ENCODE measurements at places on chromosomes 16 and 17.

DNA sequence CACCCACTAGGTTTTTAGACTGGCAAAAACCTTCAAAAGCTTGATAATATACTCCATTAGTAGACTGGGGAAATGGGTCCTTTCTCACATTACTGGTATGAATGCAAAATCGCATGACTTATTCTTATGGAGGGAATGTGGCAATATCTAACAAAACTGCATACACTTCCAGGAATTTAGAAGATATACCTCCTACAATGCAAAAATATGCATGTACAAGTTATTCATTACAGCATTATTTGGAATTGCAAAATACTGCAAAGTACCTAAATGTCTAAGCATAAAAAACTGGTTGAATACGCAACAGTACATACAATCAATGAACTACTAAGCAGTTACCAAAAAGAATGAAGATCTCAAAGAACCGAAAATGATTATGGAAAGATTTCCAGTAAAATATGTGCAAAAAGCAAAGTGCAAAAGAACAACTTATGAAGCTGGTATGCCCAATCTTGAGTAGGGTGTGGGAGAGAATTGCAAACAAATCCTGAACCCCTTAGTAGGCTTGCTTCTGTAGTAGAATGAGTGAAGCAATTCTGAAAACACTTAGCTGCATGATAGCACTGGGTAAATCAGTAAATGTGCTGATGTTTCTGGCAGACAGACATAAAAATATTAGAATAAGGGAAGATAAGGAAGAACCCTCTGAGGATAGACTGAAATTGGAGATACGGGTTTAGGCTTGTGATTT, 180.1 kb downstream of the PARN start:
- no peak for DNase-seq

DNA sequence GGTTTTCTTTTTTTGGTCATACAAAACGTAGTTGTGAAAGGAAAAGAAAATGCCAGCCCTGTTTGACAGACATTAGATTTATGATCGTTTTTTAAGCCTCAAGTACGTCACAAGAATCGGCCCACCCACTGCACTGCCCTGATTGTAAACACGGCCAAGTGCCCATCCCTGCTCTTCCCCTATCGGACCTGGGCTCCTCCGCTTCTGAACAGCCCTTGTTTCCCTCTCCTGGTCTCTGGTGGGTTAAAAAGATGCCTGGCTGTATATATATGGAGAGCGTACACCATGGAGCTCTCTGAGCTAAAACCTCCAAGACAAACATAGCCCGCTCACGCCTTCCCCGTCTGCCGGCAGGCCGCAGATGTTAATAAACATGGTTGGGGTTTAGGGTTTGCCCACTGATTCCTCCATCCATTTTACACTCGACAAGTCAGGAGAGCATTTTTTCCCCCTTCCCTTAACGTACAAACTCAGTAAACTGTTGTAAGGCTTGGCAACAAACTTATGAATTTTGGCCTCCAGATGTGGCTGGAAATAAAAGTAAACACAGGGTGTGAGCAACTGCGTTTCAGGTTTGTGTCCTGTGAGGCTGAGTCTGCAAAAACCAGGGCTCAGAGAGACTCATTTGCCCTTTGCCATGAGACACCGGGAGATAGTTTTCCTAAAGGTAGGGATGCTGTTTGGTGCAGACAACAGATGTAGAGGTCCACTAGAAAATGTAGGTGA, 325.9 kb downstream of the SOX9 start:
- no peak for DNase-seq

- no peak for DNase-seq
Measured at GRCh38 chr17:17883801-17884200, 47.0 kb upstream of the SREBF1 start.

DNA sequence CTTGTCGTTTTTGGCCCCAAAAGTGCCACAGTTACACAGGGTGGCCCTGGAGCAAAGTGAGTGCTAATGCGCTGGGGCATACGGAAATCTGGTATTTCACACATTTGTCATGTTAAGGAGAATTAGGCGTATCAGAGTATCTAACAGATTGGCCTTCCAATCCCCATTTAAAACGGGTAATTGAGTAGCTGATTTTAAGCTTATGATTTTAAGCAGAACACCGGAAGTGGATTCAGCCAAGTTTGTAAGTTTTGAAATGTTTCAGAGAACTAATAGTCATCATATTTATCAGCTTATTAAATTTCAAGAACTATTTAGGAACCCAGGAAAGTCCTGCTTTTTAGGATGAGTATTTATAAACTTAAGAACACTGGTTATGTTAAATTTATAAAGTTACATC, 19.5 kb downstream of the LRRC75A start:
- DNase-seq: no peak

DNA sequence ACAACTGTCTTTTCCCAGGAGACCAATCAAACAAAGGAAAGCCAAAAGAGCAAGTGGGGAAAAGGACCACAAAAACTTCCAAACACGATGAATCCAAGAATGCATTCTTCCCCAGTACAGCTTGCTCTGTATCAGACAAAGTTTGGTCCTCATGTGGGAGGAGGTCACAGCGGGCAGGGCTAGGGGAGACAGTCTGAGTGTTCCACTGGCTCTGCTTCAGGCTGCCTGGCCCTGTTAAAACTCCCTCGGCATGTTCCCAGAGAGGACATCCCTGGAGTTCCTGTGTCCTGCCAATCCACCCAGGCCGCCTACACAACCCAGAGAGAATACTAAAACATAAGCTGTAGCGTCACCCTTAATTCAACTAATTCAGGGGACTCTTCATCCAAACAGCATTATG, 415.1 kb upstream of the DYNLRB2 start:
- DNase-seq: no peak

- no peak for DNase-seq
Measured at GRCh38 chr17:82353484-82353883, 5.6 kb upstream of the TEX19 start.

DNA sequence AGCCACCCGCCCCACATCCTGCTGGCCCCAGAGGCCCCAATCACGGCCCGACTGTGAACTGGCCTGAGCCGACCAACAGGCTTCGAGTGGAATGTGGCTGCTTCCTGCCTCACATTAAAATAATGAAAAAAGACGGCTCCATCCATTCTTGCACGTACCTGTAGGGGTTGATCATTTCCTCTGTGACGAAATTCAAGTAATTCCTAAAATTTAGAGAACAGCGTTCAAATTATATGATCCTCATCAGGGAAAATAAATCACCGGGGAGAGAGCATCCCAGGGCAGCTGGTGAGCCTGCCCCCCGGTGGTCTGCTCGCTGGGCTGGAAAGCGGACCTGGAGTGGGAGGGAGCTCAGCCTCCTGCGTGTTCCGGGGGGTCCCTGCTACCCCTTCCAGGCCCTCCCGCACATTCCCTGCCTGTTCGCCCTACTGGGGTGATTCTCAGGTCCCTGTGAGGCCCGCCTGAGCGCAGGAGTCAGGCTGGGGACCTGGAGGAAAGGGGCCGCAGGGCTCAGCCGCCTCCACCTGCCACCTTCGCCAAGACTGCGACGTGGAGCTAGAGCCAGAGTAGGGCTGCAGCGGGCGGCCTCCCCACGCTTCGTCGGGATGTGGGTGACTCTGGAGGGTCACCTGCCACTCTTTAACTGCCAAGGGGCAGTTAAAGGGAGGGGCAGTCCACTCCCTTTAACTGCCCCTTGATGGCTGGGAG, 28.9 kb downstream of the SLC7A5 start:
- DNase-seq: no peak

DNA sequence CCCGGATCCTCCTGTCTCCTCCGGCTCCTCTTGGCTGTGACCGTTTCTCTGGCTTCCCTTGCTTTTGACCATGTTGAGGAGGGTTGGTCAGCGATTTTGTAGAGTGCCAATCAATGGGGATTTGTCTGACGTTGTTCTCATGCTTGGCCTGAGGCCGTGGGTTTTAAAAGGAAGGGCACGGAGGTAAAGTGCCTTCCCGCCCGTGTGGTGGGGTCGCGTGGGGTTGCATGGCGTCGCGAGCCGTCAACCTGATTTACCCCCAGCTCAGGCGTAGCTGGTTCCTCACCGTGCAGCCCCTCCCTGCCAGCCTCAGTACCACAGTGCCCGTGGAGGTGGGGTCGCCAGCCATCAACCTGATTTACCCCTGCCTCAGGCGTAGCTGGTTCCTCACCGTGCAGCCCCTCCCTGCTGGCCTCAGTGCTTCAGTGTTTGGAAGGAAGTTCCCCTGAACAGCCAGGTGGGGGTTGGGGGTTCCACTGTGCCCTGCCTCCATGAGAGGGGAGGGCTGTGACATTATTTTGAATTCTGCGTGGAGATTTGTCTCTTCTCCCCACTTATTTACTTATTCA, 5.0 kb downstream of the TPSAB1 start:
- DNase-seq: no peak

Measured in Kasumi-1 (cell line).